ENCODE measurements at places on chromosomes 1 and 21.

GRCh38 chr1:234605399-234605982 lies 4.5 kb downstream of the IRF2BP2 start:
- DNase-seq: no peak

- no peak for DNase-seq
These were observed 125.2 kb upstream of the PTBP2 start for GRCh38 chr1:96596226-96596922.

GRCh38 chr1:67713057-67713846 lies 28.3 kb downstream of the GADD45A start:
- DNase-seq: no peak

DNA sequence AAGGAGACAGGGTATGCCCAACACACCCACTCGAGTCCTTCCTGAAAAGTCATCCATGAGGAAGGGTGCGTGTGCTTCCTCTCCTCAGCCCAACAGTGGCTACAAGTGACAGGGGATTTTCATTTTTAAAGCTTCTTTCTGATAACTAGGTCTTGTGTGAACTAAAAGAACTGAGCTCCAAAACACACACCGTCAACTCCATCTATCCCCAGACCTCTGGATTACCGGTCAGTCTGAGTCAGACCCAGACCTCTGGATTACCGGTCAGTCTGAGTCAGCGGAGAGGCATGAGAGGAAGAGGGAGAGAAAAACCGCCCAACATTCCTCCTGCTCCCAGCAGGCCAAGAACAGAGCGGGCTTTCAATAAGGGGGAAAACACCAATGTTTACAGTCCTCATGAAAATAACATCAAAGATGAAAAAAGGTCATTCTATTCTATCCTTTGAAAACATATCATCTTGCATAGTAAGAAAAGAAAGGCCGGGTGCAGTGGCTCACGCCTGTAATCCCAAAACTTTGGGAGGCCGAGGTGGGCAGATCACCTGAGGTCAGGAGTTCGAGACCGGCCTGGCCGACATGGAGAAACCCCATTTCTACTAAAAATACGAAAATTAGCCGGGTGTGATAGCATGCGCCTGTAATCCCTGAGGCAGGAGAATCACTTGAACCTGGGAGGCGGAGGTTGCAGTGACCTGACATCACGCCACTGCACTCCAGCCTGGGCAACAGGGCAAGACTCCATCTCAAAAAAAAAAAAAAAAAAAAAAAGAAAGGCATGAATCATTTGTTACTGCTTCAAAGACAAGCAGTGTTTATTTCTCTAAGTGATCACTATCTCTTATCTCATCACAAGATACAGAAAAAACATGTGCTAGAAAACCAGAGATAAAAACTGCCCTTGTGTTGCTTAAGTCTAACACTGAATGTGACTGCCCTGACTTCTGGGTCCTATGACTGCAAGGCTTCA lies 3.4 kb downstream of the PTTG1IP start:
- no peak for DNase-seq

DNA sequence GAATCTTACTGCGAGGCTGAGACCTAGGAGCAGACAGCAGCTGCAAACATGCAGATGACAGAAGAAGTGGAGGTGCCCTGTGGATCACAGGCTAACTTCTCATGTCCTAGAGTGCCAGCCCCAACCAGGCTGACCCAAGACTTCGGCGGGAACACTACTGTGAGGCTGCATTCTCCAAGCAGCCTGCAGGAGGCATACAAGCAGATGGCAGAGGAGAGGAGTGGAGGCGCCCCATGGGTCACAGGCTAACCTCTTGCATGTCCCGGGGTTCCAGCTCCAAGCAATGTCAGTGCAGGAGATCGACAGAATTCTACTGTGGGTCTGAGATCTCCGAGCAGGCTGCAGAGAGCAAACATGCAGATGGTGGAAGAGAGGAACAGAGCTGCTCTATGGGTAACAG lies 98.1 kb upstream of the ZNF678 start:
- no peak for DNase-seq

DNA sequence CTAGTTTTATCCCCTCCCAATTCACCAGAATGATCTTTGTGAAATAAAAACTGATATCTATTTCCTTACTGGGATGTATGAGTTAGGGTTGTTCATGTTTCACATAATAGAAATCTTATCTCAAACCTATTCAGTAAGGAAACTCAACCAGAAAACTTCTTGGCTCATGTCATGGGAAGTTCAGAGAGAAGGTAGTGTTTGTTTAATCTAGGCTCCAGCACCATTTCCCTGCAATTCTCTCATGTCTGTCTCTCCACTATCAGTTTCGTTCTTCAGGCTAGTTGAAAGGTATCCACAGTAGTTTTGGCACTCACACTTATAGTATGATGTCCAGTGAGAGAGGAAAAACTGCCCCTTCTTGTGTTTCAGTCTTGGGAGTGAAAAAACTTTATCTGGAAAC lies 34.6 kb upstream of the UHMK1 start:
- no peak for DNase-seq

DNA sequence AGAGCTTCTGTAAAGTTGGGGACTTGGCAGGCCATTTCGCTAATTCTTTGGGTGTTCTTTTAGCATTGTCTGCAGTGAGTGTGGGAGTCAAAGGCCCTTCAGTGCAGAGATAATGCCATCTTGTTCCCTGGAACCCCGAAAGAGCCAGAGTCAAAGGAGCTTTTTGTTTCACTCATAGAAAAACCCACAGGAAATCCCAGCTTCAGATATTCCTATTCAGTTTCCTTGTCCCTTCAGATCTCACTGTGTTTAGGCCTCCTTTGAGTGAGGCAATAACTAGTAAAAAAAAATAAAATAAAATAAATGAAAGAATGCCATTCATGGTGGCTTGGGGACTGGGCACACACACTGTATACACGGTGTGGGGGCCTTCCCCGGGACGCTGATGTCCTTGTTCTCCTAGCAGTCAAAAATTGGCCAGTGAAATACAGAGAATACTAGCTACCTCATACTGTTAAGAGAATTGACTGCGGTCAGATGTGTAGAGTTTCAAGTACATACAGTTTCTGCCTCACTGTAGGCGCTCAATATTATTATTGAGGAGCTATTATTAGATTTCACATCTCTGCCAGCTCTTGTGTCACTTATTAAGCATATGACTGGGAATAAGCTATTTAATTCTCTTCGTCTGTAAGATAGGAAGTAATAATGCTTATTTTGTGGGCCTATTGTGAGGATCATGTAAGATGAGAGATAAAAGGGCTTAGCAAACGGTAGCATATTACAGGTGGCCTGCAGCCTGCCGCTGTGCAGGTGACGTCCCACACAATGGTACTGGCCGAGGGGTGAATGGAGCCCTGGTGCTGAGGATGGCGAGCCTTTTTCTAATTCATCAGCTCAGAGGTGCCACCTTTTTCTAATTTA lies 16.7 kb downstream of the DISC1 start:
- no peak for DNase-seq

- no peak for DNase-seq
These were observed 61.0 kb downstream of the PCBP3 start for GRCh38 chr21:45704311-45705108.

GRCh38 chr21:18350216-18350615 lies 53.4 kb downstream of the TMPRSS15 start:
- no peak for DNase-seq

GRCh38 chr1:157096881-157097280 lies 2.7 kb downstream of the ETV3L start:
- DNase-seq: no peak

- no peak for DNase-seq
These were observed 152.4 kb downstream of the LEPR start for GRCh38 chr1:65572701-65573421.

- DNase-seq: no peak
These were observed 58.9 kb downstream of the COL18A1 start for GRCh38 chr21:45463871-45464270.

- no peak for DNase-seq
These were observed 18.1 kb upstream of the PTPN14 start for GRCh38 chr1:214569357-214570004.

DNA sequence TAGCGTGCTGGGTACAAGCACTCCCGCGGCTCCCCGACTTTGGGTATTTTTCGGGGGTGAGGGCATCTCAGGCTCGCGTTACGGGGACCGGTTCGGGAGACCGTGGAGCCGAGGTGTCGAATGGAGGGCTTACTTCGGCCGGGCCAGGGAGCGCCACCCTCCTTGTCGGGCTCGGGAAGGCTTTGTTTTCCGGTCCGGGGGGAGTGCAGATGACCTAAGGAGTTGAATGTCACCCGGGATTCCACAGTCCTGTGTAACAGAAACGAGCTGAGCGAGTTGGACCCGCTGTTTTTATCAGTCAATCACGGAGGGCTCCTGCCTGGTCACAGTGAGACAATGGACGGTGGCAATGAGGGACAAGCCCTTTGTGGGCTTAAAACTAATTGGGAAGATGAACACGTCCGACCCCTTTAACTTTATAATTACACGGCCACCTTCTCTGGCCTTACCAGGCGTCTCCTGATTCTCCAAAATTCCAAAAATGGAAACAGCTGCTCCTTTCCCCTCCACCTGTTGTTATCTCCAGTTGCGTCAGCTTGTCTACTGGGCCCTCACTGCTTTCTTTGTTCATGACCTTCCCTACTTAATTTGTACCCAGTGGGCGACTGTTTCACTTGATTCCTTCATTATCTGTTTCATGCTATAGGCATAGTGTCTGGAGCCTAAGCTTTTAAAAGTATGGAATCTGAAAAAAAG lies 929 bp upstream of the TRIM45 start:
- DNase-seq: no peak

Measured in stimulated activated CD4-positive, alpha-beta T cell treated with anti-CD3 and anti-CD28 coated beads, Interleukin-12 subunit alpha, Interleukin-12 subunit beta, amount 100 ng/mL, for 48 hours (primary cell).